Osteocyte (in vitro differentiated cells): ENCODE measurements at places on chromosomes 16 and 17. TPM values are rescaled to one million over a fixed set of nuclear protein-coding genes. Genes with fewer than 3 reads are reported as not detected.
A peak's percentile ranks its signal among the peaks of the same experiment; 100 is the strongest.

- DNase-seq, result no peak
Observed at GRCh38 chr16:71439523-71439922, 2.3 kb downstream of the TLE7 start.

CHST4 gene
- total RNA-seq, result not detected in 2 replicates

CCL14 gene
- total RNA-seq, result not detected in 2 replicates

MT1E gene
- 37.5 and 43.6 TPM in 2 replicates for total RNA-seq

DNA sequence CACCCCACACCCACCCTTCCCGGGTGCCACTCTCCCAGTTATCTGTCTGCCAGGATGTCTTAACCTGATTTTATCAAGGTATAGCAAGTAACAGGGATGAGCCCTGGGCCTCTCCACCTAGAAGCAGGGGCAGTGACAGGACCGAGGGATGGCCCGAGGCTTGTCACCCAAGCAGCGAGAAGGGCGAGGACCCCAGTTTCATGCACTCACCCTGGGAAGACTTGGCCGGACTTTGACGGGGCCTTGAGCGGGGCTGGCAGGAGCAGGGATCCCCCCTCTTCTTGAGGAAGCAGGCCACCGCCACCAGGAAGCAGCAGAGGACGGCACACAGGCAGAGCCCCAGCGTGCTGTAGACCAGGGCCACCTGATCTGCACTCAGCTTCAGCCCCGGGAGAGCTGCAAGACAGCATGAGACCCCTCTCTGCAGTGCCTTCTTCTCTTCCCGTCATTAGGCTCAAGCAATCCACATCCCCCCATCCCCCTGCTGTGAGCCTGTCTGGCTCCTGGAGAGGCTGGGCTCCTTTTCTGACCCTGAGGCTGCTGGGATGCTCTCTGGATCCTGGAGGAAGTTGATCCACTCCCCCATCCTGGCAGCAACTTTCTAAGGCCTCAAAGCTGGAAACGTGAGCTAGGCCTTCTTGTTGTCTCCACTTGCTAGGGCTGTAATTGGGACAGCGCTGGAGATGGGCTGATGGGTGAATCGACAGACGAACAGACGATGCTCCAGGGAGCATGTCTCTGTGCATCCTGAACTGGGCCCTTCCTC is 31.6 kb downstream of the TNFRSF13B start:
- peak; percentile 71 for DNase-seq

- DNase-seq, result no peak
Observed at GRCh38 chr16:88312732-88313131, 70.0 kb upstream of the ZNF469 start.

DNA sequence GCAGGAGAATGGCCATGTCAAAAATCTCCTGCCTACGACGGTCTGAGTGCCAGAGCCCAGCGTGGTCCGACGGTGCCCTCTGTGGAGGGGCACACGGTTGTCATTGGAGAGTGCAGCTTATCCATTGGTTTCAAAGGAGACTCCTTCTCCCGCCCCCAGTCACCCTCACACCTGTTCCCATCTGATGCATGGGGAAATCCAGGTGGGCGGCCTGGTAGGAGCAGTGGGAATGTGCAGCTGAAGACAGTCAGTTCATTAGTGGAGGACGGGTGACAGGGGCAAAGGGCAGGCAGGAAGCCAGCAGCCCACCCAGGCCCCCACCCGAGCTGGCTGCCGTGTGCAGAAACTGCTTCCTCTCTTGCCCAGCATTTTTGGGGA is 162.3 kb downstream of the IRF8 start:
- DNase-seq, result no peak

GRCh38 chr16:76653390-76654026 is 376.3 kb downstream of the CNTNAP4 start:
- no peak for DNase-seq

DNA sequence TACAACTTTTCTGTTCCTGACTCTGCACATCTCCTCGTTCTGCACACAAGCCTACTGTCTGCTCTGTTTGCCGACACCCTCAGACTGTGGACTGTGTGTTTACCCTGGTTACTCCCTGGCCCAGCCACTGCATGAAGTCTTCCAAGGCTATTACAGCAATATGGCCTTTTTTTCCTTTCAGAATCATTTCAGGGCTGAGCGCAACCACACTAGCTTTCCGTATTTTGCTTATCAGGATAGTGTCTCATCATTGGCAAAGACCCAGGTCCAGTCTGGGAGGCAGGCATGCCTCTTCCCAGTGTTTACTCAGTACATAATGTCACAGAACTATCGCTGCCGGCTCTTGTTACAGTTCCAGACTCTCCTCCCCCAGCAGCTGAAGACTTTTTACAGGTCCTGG is 10.1 kb downstream of the DNAH9 start:
- no peak for DNase-seq

DCAF7 gene
- total RNA-seq, result 93.9 and 97.4 TPM in 2 replicates

GRCh38 chr17:73718912-73719311 is 74.7 kb upstream of the SDK2 start:
- no peak for DNase-seq

DNA sequence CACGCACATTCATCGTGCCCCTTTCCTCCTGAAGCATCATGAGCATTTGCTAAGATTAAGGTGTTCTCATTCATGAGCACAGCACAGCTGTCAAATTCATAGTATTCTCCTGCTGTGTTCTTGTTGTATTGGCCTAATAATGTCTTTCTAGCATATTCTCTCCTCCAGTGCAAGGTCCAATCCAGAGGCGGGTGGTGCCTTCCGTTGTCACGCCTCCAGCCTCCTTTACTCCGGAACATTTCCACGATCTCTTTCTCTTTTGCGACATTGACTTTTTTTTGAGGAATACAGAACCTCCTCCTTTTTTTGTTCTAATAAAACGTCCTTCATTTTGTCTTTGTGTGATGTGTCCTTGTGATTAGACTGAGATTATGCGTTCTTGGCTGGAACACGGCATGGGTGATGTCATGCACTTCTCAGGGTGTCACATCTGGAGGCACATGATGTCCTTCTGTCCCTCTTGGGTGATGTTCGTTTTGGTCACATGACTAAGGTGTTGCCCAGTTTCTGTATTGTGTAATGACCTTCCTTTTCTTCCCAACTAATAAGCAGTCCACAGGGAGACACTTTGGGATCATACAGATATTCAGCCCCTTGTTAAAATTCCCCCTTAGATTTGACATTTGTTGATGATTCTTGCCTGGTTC is 66.3 kb downstream of the CLEC16A start:
- no peak for DNase-seq

- DNase-seq, result no peak
Observed at GRCh38 chr17:76527430-76528111, 9.9 kb downstream of the CYGB start.

GRCh38 chr17:32810690-32811089 is 66.2 kb downstream of the MYO1D start:
- DNase-seq, result no peak

- DNase-seq, result no peak
Observed at GRCh38 chr17:66313995-66314659, 11.7 kb downstream of the PRKCA start.

- DNase-seq, result no peak
Observed at GRCh38 chr16:89600427-89600826, 13.0 kb upstream of the DPEP1 start.

- peak; percentile 68 for DNase-seq
Observed at GRCh38 chr17:21467739-21468490, 91.8 kb downstream of the KCNJ12 start.

C17orf58 gene
- 12.2 TPM in 2 replicates for total RNA-seq

QPRT gene
- total RNA-seq, result 23.5 and 30.1 TPM in 2 replicates

SRCAP gene
- 69.2 and 73.5 TPM in 2 replicates for total RNA-seq

- DNase-seq, result no peak
Observed at GRCh38 chr16:66014221-66014620, 352.3 kb upstream of the CDH5 start.

DNA sequence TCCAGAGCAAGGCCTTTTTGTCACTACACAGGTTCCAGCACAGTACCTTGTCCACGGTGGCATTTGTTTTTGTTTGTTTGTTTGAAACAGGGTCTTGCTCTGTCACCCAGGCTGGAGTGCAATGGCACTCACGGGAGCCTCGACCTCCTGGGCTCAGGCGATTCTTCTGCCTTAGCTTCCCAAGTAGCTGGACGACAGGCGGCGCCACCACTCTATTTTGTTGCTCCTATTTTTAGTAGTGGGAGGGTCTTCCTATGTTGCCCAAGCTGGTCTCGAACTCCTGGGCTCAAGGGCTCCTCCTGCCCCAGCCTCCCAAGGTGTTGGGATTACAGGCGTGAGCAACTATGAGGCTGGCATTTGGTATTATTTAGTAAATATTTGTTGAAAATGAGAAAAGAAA is 10.3 kb downstream of the MRC2 start:
- no peak for DNase-seq

TNFRSF13B gene
- total RNA-seq, result not detected in 2 replicates

DNA sequence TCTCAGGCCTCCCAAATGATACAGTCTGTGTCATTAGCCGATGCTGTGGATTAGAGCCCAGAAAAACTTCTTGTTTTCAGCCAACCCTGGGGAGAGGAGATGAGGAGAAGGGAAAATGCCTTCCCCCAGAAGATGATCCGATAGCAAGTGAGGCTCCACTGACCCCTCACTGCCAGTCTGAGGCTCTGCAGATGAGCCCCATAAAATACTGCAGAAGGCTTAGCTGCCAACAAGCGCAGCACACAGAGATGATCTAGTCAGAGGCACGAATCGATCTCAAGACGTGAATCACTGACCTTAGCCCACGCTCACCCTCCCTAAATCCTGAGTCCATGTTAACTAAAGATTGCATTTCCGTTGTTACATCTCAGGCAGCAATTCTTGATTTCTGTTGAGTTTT is 31.5 kb downstream of the SALL1 start:
- DNase-seq, result no peak

DNA sequence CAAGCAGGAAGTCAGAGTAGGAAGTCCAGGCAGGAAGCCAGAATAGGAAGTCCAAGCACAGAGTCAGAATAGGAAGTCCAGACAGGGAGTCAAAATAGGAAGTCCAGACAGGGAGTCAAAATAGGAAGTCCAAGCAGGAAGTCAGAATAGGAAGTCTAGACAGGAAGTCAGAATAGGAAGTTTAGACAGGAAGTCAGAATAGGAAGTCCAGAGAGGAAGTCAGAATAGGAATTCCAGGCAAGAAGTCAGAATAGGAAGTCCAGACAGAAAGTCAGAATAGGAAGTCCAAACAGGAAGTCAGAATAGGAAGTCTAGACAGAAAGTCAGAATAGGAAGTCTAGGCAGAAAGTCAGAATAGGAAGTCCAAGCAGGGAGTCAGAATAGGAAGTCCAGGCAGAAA is 105.3 kb upstream of the C16orf82 start:
- no peak for DNase-seq

DNA sequence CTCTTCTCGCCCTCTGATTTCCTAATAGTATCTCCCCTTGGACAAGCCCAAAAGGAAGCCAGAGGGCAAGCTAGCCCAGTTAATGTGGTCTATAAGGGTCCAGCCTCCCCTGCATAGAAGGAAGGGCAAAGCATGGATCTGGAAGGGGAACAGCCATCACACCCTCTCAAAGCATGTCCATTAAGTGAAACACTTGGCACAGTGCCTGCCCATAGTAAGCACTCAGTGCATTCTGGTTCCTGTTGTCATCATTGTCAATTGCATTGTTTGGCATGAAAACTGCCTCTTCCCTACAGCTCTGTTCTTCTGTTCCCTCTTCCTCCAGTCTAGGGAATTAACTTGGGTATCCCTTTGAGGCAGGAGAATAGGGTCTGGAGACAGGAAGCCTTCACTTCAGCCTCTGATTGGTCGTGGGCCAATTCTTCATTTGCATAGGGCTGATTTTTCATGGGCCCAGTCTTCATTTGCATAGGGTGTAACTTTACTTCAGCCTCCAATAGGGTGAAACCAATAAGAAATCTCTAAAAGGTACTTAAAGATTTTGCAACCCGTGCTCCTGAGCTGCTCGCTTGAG is 81.4 kb downstream of the C17orf67 start:
- DNase-seq, result no peak

ZSCAN10 gene
- not detected in 2 replicates for total RNA-seq

- no peak for DNase-seq
Observed at GRCh38 chr17:70863436-70864248, 694.3 kb downstream of the KCNJ2 start.

- peak; percentile 51 for DNase-seq
Observed at GRCh38 chr17:34725008-34725407, 145.6 kb downstream of the TMEM132E start.

DNA sequence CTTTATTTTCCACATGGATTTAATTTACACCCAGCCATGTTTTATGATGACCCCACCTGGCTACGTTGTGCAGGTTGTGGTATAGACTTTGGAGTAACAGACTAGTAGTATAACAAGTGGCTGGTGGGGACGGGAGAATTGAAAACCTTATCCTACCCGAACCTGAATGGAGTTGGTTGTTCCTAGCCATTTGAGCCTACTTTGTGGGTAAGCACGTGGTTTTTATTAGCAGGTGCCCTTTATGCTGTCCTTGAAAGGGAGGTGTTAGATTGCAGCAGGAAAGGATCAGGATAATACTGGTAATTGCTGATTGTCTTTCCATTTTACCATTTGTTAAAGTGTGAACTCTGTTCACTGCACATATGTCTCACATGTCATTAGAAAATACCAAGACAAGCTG is 31.9 kb upstream of the PHAF1 start:
- no peak for DNase-seq

GRCh38 chr17:5675625-5676421 is 91.5 kb upstream of the NLRP1 start:
- no peak for DNase-seq

- no peak for DNase-seq
Observed at GRCh38 chr17:67563692-67564228, 154.0 kb upstream of the NOL11 start.

CCL23 gene
- total RNA-seq, result not detected in 2 replicates

DNA sequence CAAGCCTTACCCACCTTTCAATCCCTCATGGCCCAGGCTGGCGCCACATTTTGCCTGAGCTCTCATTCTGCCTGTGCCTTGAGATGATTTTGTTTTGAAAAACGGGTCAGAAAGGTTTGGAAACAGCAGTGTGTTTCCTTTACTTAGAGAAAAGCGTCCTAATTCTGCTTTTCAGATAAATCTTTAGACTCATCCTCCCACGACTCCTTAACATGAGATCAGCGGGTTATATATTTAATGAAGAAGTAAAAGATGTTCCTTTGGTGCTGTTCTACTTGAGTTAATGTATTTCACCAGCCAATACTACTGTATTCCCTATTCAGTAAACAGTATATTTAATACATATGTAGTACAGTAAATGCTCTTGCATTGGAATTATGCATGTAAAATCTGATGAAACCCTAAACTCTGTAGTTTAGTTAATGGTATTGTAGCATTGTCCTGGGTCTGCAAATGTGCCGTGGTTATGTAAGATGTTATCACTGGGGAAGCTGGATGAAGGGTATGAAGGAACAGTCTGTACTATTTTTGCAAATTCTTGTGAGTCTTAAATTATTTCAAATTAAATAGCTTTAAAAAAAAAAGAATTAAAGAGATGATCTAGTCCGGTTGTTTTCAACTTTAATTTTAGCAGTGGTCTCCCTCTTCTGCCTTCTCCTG is 199.4 kb upstream of the CACNG5 start:
- DNase-seq, result no peak
